Hair follicle dermal papilla cell (primary cell): ENCODE measurements at places on chromosomes 7 and 10. TPM values are rescaled to one million over a fixed set of nuclear protein-coding genes. Genes with fewer than 3 reads are reported as not detected.

Gene ZNF679
- not detected in 2 replicates for total RNA-seq

Gene HOXA7
- total RNA-seq = not detected in 2 replicates

Gene THAP5
- total RNA-seq = 23.0 and 23.5 TPM in 2 replicates

Gene GNGT1
- total RNA-seq = not detected in 2 replicates

Gene GPC2
- total RNA-seq = 0.73 and 1.6 TPM in 2 replicates

Gene TMEM270
- not detected in 2 replicates for total RNA-seq

Gene ZNF727
- total RNA-seq = 0.24 and 0.32 TPM in 2 replicates

Gene CLCN1
- total RNA-seq = under 0.01 TPM in 1 of 2 replicates, not detected in the other

Gene JMJD1C
- total RNA-seq = 127 and 139 TPM in 2 replicates

Gene NRP1
- total RNA-seq = 364 and 474 TPM in 2 replicates

Gene CAMK2B
- total RNA-seq = not detected in 2 replicates

Gene CRYGN
- 0.16 and 0.61 TPM in 2 replicates for total RNA-seq
